Inflammatory macrophage treated with lipopolysaccharide for 1 hour (primary cell): ENCODE measurements at places on chromosomes 3 and 15.

DNA sequence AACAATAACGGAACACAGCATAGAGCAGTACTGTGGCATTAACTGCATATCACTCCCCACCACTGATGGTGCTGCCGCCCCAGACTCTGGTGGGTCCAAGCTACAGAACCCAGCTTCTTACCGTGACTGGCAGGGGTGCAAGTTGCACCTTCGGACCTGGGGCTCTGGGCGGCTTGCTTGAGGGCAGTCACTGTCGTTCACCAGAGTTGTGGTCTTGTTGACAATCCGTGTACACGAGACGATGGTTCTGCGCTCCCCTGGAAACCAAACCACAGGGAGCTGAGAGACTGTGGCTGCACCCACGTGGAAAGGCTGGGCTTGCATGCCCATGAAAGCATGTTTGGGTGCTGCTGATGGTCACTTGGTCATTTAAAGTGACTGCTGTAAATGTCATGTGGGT is 293.0 kb downstream of the ADAMTS17 start:
- DNase-seq = no peak

- DNase-seq = no peak
Measured at GRCh38 chr3:119145128-119145499, 851 bp upstream of the TEX55 start.

- no peak for DNase-seq
Measured at GRCh38 chr3:37053337-37053736, 60.0 kb downstream of the MLH1 start.

DNA sequence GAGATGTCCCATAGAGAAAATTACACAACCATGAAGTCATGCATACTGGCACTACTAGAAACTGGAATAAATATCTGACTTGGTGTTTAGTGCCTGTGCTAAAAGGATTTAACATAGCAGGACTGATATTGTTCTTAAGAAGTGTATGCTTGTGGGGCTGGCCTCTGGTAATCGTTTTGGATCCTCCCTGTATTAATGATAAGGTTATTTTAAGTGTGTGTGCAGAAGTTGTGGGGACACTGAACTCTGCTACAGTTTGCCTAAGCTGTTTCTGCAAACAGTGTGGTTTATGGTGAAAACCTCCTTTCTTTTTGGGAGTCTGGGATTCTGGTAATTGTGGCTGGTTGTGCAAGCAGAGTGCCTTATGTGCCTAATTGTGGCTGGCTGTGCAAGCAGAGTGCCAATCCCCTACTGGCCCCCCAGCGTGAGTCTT is 120.8 kb downstream of the CLASP2 start:
- DNase-seq = no peak
